MV-4-11 (cell line): ENCODE measurements at places on chromosomes 1 and 21.

- peak; percentile 17 for DNase-seq
These were observed 10.0 kb upstream of the C1orf115 start for GRCh38 chr1:220680085-220680687.

DNA sequence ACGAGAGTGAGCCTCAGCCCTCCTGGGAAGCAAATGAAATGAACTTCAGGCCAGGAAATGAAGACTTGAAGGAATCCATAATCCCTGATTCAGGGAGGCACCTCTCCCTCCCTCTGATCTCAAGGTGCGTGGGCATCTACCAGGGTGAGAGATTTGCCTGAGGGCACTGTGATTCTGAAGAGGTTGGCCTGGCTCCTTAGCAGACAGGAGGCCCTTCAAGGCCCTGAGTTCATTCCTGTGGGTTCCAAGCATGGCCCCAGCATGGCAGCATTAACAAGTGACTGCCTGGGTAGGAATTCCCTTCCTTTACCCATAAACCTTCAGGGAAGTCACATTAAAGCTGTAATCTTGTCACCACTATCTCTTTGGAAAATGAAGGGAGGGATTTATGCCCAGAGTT lies 29.8 kb upstream of the IFNGR2 start:
- no peak for DNase-seq

DNA sequence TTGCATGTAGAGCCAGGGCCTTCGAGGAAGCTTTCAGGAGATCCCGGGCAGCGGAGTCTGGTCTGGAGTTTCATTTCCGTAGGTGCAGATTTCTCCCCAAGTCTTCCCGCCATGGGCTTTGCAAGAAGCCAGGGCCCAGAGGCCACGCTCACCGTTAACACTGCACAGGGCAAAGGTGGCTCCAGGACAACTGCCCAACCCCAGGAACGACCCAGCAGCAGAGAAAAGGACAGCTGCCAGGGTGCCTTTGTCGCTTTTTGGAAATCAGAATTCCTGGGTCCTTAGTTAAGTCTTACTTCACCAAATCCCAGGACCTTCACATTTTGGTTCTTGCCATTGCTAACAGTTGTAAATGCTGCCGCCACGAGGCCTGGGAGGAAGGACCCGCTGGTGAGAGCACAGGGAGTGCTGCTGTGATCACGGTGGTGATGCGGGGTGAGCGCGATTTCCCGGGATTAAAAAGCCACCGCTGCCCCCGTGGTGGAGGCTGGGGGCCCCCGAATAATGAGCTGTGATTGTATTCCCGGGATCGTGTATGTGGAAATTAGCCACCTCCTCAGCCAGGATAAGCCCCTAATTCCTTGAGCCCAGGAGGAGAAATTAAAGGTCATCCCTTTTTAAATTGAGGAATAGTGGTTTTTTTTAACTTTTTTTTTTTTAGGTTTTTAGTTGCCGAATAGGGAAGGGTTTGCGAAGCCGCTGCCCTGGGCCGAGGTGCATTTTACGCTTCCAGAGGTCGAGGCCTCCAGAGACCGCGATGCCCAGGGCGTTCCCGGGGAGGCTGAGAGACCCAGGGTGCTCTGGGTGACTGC lies 8.2 kb downstream of the SIM2 start:
- no peak for DNase-seq

GRCh38 chr1:41673378-41673777 lies 188.9 kb upstream of the EDN2 start:
- peak; percentile 57 for DNase-seq

- no peak for DNase-seq
These were observed 929 bp downstream of the SUMO3 start for GRCh38 chr21:44816761-44817505.

DNA sequence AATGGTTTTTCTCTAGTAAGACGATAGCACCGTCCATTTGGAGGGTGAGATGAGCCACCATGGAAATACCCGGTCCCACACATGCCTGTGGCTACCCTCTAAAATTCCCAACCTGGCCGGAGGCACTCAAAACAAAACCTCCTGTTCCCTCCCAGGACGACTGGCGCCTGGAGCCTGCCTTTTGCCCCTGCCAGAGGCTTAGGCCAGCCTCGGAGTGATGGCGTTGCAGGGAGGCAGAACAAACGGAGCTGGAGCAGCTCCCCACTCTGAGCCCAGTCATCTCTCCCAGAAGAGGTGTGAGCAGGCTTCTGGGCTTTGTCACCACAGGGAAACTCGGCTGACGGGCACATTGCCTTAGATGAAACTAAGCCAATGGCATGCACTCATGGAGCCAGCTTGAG lies 213.7 kb upstream of the HOOK1 start:
- no peak for DNase-seq

DNA sequence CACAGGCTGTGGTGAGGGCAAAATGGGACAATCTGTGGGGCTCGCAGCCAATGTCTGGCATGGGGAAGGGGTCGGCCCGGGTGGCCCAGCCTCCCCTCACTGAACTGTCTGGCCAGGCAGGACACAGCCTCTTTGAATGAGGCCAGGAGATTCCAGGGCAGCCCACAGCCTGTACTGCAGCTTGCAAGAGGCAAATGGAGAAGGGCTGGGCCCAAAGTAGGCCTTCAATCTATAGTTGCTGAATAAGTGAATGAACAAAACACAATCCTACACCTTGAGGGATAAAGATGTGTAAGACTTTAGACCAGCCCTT lies 23.2 kb downstream of the SLC27A3 start:
- no peak for DNase-seq

DNA sequence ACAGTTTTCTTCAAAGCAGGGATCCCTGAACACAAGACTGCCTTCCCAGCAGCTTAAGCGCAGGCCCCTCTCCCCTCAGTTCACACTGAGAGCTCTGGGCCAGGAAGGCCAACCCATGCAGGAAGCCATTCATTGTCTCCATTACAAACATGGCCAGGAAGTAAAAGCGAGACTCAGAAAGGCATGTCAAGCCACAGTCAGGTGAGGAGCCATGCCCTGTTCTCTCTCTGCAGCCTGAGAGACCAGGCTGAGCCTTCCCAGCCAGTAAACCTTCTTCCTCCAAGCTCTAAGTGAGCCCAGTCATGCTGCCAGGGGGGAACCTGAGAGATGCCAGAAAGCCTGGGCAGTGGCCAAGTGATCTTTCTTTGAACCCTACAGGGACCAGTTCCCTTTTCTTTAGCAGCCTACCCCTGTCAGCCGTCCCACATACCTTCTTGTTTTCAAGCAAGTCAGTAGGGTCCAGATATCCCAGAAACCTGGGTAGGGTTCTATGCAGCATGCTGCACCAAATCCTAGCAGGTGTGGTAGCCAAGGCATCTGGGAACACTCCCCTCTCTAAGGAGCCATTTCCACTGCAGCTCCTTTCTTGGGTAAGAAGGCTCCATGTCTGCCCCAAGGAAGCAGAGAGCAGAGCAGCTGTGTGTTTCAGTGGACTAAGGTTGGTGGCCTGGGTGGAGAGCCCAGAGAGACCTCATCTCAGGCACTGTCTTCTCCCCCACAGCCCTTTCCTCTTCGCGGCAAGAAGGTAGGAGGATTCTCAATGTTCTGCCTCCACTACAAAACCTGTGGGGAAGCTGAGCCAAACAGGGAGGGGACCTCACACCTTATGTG lies 977 bp downstream of the TRAF3IP3 start:
- DNase-seq = peak; percentile 90

- no peak for DNase-seq
These were observed 96.5 kb downstream of the FMN2 start for GRCh38 chr1:240188139-240188538.

GRCh38 chr1:243792891-243793290 lies 57.2 kb downstream of the AKT3 start:
- DNase-seq = no peak

- DNase-seq = peak; percentile 77
These were observed 3.0 kb downstream of the RXFP4 start for GRCh38 chr1:155944444-155944799.

GRCh38 chr1:19429611-19430010 lies 55.7 kb downstream of the CAPZB start:
- DNase-seq = no peak

DNA sequence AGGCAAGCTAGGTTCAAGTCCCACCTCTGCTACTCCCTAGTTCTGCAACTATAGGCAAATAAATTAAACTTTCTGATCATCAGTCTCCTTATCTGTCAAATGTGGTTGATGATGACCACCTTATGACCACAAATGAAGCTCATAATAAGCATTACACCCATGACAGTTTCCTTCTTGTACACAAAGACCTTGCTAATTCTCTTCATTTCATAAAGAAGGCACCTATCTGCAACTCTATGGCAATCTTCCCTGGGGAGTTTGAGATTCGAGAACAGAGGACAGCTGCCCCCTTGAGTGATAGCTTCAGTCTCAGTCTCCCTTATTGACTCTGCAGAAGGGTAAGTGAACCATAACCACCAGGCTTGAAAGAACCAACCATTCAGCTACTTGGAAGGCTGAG lies 503.1 kb upstream of the DAB1 start:
- DNase-seq = no peak

- no peak for DNase-seq
These were observed 477.2 kb upstream of the CAMK1G start for GRCh38 chr1:209106237-209106741.

DNA sequence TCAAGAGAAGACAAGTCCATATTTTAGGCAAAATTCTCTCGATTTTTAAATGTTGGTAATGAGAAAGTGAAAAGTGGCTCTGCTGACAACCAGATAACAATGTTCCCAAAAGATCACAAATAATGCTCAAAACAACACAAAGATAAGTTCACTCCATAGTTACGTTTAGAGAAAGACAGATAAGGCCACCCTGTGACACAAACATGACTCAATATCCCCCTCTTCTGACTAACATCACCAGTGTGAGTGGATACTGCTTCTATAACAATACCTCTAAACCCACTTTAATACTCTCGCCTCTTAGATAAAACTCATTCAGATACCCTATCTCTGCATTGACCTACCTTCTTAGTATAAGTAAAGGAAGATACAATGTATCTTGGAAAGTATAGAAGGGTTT lies 51.2 kb upstream of the RGS7 start:
- peak; percentile 2 for DNase-seq

- DNase-seq = no peak
These were observed 62.2 kb downstream of the NOS1AP start for GRCh38 chr1:162131400-162132321.

- no peak for DNase-seq
These were observed 330.6 kb downstream of the RPS6KC1 start for GRCh38 chr1:213381572-213382084.

DNA sequence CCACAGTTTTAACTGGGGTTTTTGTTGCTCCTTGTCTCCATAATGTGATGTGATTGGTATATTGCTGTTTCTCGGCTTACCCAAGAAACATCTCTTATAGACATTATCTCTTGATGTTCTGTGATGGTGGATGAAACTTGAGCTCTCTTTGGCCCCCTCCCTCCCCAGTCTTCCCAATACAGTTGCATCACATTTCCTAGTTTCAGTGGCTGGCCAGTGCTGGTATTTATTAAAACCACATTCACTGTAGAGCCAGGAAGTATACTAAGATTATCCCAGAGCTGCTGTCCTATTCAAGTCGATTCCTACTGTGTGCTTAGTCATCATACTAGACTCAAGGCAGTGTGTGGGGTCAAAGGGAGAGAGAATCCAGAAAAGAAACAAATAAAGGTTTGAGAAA lies 244.4 kb downstream of the KAZN start:
- DNase-seq = peak; percentile 53

- no peak for DNase-seq
These were observed 19.3 kb upstream of the KLHDC8A start for GRCh38 chr1:205375835-205376545.

- DNase-seq = peak; percentile 92
These were observed 74.1 kb upstream of the IRF2BP2 start for GRCh38 chr1:234683861-234684632.

DNA sequence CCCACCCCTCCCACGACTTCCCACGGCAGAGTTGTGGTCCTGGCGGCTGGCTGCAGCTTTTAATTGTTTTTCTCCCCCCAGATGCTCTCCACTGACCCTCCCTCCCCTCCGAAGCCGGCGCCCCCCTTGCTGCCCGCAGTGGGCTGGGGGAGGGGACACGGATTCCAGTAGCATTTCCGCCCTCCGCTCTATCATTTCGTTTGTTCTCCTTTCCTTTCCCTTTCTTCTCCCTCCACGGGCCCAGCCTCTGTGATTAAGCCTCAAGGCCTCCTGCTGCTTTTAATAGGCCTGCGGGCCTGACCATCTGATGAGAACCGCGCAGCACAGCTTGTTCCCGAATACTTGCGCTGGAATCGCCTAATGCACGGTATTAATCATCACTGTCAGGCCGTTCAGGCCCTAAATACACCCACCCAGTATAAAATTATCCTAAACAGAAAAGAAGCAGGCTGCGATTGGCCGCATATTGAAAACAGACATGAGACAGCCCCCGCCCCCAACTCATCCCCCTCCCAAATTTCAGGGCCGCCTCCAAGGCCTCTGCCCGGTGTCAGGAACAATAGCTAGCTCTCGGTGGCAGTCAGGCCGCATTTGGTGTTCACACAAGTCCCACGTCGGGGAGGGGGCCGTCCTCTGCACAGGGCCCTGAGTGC lies 102.0 kb upstream of the ARHGEF16 start:
- no peak for DNase-seq

GRCh38 chr21:33011462-33011861 lies 14.3 kb upstream of the OLIG2 start:
- no peak for DNase-seq

- DNase-seq = no peak
These were observed 47.4 kb downstream of the SLC30A10 start for GRCh38 chr1:219880765-219881457.

GRCh38 chr1:43423672-43424550 lies 29.8 kb downstream of the HYI start:
- DNase-seq = no peak

DNA sequence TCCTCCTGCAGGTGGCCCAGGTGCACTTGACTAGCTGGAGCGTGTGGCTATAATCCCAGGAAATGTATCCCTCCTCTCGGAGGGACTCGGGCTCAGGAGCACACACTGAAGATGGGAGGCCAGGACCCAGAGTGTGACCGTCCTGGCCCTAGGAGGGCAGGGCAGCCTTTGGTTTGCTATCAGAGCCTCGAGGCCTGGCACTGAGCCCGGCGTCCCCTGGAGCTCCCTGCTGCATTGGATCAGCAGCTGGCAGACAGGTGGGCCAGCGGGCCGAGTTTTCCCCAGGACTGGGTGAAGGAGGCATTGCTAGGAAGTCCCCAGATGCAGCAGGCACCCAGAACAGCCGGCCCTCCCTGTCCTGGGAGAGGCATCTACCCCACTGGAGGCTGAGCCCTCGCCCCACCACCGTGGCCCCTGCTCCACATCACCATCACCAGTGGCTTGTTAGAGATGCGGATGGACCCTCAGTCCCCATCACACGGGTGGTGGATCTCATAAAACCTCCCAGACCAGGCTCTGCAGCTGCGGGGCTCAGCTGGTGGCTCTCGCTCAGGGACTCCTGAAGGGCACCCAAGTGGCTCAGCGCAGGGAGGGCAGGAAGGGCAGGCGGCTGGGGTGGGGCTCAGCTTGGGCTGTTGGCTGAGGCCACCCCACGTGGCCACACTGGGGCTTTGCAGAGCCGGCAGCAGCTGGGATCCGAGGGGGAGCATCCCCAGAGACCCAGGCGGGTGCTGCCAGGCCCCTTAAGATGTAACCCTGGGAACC lies 32.7 kb upstream of the POFUT2 start:
- DNase-seq = no peak

- DNase-seq = no peak
These were observed 101.6 kb downstream of the AJAP1 start for GRCh38 chr1:4755864-4756504.

- no peak for DNase-seq
These were observed 20.6 kb downstream of the MKNK1 start for GRCh38 chr1:46583494-46583893.
